ENCODE measurements at places on chromosomes 4 and X. TPM values are rescaled to one million over a fixed set of nuclear protein-coding genes. Genes with fewer than 3 reads are reported as not detected.

DNA sequence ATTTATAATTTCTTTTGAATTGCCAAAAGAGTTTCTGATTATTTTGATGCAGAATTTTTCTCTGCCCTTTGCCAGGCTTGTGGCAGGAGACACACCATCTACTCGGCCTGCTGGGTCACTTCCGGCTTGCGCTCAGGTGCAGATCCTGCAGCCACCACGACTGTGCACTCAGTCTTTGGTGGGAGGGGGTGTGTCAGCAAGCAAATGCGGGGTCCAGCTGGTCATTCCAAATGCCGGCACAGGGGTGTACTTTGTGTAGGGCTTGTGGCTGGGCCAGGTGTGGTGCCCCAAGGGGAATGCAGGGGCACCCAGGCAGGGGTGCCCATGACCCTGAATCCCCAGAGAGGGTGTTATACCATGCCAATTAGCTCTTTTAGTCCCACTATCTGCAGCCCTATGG, 673.0 kb downstream of the TLL1 start:
- DNase-seq = no peak

DNA sequence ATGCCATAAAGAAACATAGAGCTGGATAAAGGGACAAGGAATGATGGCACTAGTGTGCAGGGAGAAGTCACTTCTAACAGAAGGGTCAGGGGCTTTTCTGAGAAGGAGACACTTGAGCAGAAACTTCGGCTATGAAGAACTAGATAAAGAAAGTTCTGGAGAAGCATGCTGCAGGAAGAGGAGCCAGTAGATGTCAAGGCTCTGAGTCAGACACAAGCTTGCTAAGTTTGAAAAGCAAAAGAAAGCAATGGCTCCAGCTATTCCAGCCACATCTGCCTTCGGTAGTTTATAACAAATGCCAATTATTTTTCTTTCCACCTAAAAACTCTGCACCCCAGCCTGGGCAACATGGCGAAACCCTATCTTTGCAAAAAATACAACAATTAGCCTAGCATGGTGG, 7.5 kb downstream of the NUDT6 start:
- no peak for DNase-seq

DNA sequence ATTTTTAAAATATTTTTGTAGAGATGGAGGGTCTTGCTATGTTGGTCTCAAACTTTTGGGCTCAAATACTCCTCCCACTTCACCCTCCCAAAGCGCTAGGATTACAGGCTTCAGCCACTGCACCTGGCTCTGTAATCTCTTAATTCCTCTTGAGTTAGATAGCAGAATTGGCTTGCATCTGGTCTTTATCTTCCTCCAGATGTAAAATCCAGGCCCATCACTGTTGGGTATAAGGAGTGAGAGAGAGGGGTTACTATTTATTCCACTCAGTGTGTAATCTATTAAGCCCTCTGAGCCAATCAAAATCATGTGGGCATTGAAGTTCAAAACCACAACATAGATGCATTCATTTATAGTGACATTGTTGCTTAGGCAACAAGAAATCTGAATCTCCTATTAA, 33.9 kb downstream of the ANK2 start:
- DNase-seq = no peak

- DNase-seq = no peak
Observed at GRCh38 chr4:56511098-56511497, 5.5 kb downstream of the ARL9 start.

Gene LEF1
- total RNA-seq = 382 TPM
